D721Med (cell line): ENCODE measurements at places on chromosomes 5 and 9.

DNA sequence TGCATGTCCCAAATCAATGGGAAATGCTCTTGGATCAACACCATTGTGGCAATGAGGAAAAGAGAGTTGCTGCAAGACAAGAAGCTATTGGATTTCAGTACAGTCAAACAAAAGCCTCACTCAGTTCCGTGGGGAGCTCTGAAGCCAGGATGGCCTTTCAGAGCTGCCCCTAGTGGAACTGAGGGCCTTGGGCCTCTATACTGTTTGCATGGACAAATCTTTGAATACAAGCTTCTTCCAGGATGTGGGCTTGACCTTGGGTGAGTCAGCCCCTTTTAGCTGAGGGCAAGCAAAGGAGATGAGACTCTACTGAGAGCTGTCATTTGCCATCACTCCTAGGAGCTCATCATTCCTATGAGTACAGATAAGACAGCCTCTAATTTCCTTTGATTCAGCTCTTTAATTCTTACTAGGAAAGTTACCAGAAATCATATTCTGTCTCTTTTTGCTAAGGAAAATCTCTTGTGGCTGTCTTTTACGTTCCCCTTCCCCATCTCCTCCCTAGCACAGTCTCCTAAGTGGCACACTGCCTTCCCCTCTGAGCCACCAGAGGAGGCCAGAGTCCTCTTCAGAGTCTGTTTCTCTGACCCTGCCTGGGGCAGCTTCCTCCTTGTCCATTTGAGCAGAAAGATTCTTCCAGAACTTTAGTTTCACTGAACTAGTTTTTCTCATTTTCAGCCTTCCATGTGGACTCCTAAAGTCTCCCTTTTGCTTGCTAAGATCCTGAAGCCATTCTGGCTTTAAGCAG, 168.8 kb upstream of the POC5 start:
- DNase-seq, result no peak

GRCh38 chr5:141821430-141821925, 56.7 kb downstream of the PCDH1 start:
- DNase-seq, result no peak

GRCh38 chr5:107607671-107608345, 62.9 kb downstream of the EFNA5 start:
- no peak for DNase-seq

- DNase-seq, result no peak
Observed at GRCh38 chr5:44365345-44365744, 23.9 kb downstream of the FGF10 start.
